Stimulated activated CD4-positive, alpha-beta T cell treated with anti-CD3 and anti-CD28 coated beads, Interleukin-4, amount 100 ng/mL, for 24 hours (primary cell): ENCODE measurements at places on chromosomes 5 and 9.

DNA sequence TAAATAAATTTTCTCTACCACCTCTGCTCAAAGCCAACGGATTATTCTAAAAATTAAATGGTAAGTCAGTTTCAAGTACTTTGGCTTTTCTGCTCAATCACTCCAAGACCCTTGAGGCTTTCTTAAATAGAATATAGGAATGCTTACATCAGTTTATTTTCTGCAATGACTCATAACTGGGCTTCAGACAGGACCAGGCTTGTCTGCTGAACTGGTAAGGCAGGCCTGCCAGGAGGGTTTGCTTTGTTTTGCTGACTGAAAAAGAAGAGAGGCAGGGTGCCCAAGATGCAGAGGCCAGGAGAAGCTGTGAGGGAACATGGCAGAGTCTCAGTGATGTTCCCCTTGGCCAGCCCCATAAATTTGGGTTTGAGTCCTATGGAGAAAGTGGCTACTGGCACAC is 60.3 kb upstream of the EPB41L4A start:
- DNase-seq = no peak

DNA sequence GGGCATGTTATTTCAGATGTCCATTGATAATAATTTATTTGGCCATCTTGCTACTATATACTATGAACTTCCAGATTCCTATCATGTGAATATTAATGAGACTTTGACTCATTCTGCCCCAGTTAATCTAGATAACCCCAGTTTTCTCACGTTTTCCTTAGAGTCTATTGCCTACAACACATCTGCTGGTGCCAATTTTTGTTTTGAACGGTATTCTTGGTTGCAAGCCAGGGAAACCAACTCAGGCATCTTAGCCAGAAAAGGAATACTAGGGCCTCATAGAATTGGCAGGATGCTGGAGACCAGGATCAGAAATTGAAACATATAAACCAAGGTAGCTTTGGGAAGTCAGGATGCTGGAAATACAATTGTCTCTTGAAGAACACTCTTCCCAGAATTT is 28.0 kb upstream of the NPR3 start:
- no peak for DNase-seq

DNA sequence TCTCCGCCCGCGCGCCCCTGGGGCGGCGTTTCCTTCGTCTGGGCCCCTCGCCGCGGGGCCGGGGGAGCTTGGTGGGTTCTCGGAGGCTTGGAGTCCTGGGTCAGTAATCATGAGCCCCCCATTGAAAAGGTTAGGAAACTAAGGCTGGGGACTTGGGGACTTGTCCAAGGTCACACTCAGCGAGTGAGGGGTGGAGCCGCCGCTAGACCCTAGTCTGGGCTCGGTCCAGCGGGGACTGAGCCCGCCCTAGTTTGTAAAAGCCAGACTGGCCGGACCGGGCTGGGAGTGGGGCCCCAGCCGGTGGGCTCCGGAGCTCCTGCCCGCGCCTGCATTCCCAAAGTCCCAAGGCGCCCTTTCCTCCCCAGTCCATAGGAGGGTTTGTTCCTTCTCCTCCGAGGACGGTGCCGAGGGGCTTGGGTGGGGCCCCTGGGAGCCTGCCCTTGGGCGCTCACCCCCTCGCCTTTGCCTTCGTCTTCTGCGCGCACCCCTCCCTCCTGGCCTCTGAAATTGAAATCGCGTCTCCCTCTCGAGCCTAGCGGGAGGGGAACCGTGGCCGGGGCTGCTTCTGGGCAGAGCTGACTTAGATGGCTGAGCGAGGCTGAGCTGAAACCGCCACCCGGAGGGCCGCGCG is 995 bp downstream of the OLFM1 start:
- DNase-seq = no peak

- no peak for DNase-seq
These were observed 36.0 kb downstream of the ANKRD33B start for GRCh38 chr5:10599862-10600284.

DNA sequence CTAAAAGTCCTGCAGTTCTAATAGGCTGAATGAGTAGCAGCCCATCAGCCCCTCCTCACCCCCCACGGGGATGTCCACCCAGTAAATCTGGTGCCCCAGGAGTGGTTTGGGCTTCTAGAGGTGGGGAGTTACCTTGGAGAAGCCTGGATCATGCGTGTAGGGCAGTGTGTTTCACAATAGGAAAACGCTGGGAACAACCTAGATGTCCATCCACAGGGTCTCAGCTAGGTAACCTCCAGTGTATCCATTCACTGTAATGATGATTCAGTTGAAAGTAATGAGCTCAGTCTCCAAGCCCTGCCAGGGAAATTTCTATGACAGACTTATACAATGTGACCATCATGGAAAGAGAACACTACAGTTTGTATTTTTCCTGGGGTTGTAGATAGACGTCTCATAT is 51.8 kb downstream of the NDST1 start:
- DNase-seq = no peak

DNA sequence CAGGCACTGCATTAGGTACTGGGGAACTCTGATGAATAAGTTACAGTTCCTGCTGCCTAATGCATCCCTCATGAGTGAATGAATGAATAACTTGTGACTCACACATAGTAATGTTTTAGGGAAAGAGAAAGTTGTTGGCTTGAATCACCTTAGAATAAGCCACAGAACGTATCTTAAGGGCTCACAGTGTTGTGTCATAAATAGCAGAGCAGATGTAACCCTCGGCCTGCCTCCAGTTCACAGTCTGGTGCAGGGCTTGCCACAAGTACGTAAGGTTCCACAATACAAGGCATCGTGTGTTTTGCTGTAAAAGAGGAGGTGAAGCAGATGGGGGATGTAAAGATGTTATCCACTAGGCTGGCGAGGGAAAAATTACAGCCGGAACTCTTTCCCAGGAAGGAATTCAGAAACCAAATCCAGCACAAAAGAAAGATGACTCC is 218.7 kb downstream of the TRPM3 start:
- no peak for DNase-seq

DNA sequence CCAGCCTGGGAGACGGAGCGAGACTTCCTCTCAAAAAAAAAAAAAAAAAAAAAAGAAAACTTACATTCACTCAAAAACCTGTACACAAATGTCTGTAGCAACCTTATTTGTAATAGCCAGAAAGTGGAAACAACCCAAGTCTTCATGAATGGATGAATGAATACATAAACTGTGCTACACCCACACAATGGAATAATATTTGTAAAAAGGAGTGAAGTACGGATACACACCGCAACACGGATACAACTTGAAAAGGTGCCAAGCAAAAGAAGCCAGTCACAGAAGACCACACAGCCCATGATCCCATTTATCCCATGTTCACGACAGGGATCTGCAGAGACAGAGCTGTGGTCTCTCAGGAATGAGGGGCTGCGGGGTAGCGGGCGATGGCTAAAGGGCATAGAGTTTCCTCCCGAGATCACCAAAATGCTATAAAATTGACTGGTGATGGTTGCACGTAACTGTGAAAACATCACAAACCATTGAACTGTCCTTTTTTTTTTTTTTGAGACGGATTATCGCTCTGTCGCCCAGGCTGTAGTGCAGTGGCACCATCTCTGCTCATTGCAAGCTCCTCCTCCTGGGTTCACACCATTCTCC is 76.2 kb upstream of the COL5A1 start:
- DNase-seq = no peak

- peak; percentile 82 for DNase-seq
These were observed 232.2 kb downstream of the SYK start for GRCh38 chr9:91033797-91034196.

DNA sequence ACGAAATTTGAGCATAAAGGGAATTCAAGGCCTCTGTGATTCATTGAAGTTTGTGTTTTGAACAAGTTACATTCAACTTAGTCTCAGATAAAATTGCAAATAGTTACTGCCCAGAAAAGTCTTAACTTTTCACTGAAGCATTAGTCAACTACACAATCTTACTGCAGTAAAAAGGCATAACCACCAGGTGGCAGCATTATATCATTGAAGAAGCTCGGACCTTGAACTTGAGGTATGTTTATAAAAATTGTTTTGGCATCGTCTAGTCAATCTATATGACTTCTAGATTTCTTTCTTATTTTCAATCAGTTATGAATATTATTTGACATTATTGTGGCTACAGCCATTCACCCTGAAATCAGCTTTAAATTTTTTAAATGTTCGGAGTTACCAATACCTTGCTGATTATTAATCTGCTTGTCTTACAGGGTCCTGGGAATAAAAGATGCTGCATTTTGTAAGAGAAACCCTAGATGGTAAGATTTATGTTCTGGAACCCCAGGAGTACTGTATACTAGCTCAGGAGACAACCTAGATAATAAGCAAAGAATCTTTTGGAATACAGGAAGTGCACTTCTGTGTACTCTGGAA is 83.9 kb upstream of the GRAMD2B start:
- peak; percentile 70 for DNase-seq

- peak; percentile 77 for DNase-seq
These were observed 12.6 kb upstream of the TCF7 start for GRCh38 chr5:134101686-134102439.

DNA sequence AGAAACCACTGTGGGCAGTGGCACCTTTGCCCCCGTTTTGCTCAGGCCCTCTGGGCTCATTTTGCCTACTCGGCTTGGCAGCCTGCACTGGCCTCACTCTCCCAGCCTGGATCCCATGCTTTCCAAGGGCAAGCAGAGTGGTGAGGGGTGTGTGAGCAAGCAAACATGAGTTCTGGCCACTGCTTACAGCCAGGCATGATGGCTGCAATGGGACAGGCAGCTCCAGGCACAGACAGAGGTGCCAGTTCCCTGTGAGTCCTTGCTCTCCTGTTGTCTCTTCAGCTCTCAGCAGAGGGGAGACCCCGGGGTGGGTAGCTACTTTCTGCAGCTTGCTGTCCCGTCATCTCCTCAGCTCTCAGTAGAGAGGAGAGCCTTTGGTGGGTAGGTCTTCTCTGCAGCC is 35.2 kb upstream of the TYRP1 start:
- DNase-seq = no peak

GRCh38 chr5:132074772-132075718 is 1.5 kb downstream of the CSF2 start:
- peak; percentile 34 for DNase-seq

- no peak for DNase-seq
These were observed 110.5 kb downstream of the MEGF10 start for GRCh38 chr5:127400946-127401670.

GRCh38 chr5:117863586-117864296 is 1124.6 kb downstream of the DTWD2 start:
- DNase-seq = no peak

DNA sequence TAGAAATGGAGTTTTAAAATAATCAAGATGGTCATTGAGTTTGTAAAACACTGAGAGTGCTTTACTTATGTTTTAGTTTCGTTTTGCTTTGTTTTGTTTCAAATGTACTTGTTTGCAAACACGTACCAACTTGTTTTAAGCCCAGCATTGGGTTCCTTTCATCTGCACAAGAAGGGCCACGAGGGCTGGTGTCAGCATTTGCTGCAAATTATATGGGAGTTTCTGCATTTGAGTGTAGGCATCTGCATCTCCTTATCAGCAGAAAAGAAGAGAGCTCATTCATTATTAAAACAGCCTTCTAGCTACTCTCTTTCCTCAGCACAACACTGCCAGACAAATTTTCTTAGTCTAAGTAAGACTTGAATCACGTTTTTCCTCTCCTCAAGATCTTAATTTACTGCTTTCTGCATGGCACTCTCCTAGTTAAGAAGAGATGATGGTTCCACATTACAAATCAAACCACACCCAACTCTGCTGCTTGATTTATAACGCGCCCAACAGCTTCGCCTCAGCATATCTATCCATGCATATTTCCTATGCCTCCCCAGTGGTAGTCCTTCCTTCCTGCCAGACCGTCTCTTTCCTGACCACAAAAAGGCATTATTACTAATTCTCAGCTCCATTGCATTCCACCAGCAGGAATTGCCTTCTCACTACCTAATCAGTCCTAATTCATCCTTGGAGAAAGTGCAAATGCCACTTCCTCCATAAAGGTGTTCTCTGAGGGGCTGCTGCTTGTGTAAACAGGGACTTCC is 95.2 kb upstream of the CAST start:
- no peak for DNase-seq

DNA sequence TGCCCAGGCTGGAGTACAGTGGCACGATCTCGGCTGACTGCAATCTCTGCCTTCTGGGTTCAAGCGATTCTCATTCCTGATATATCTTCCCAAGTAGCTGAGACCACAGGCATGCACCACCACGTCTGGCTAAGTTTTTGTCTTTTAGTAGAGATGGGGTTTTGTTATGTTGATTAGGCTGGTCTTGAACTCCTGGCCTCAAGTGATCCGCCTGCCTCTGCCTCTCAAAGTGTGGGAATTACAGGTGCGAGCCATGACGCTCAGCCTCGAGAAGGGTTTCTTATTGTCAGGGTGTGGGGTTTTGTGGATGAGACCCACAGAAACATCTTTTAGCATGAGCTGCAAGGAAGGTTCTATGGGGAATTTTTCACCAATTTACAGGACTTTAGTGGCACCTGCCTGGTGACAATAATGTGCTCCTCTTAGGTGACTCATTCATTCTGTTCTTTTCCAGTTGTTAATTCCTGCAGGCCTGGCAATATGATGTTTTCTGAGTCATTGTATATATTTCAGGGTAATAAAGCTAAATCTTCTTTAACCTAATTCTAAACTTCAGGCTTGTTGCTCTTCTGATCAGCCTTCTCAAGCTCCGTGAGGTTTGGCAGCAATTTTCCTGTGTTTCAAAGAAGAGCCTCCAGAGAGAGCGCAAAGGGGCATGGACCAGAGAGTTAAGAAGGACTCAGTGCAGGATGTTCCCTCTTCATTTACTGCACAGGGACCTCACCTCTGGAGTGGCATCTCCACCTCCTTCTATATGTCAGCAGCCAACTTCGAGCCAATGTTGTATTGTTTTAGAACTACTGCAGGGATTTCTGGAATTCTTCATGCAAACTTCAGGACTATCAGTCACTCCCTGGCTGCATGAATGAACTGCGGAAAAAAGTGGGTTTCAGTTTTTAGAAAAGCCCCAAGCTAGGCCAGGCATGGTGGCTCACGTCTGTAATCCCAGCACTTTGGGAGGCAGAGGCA is 77.8 kb upstream of the ZNF618 start:
- no peak for DNase-seq

- no peak for DNase-seq
These were observed 388.3 kb upstream of the CHD1 start for GRCh38 chr5:99317136-99317535.

DNA sequence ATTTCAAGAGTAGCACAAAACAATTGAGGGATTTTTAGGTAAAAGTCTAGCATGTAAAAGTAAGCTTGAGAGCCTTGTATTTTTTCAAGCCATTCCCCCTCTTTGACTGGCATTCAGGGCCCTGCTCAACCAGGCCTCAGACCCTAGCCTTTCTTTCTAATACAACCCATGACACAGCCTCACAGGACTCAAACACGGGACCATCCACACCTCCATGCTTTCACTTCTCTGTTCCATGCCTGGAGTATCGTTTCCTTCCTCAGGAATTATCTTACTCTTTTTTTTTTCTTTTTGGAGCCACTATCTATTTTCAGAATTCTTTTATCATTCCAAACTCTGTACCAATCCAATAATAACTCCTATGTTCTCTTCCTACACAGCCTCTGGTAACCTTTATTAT is 560.2 kb upstream of the CLINT1 start:
- DNase-seq = no peak

- peak; percentile 48 for DNase-seq
These were observed 56.3 kb upstream of the GPBP1 start for GRCh38 chr5:57117596-57117995.

- no peak for DNase-seq
These were observed 14.5 kb upstream of the TAS2R1 start for GRCh38 chr5:9644630-9645029.
